ENCODE measurements at places on chromosomes 11 and 22. TPM values are rescaled to one million over a fixed set of nuclear protein-coding genes. Genes with fewer than 3 reads are reported as not detected.

GPHA2 gene
- 0.60 TPM for polyA plus RNA-seq

ROM1 gene
- 6.1 TPM for polyA plus RNA-seq

RAB3IL1 gene
- 9.5 TPM for polyA plus RNA-seq

LRRC4C gene
- 6.8 TPM for polyA plus RNA-seq

PARVG gene
- polyA plus RNA-seq = 3.4 TPM

BEST1 gene
- 6.5 TPM for polyA plus RNA-seq

ZP1 gene
- 0.11 TPM for polyA plus RNA-seq

PTGDR2 gene
- 0.24 TPM for polyA plus RNA-seq

MYBPC3 gene
- 0.06 TPM for polyA plus RNA-seq

ARCN1 gene
- 171 TPM for polyA plus RNA-seq

LMNTD2 gene
- polyA plus RNA-seq = 2.2 TPM

MS4A14 gene
- polyA plus RNA-seq = 0.30 TPM

MEI1 gene
- polyA plus RNA-seq = 3.0 TPM

APOL3 gene
- polyA plus RNA-seq = 49.0 TPM

PANX3 gene
- not detected for polyA plus RNA-seq

FAM83F gene
- polyA plus RNA-seq = 0.15 TPM

TRABD gene
- 16.0 TPM for polyA plus RNA-seq

CRYBB3 gene
- 0.38 TPM for polyA plus RNA-seq

CD248 gene
- 82.2 TPM for polyA plus RNA-seq

RAG2 gene
- 0.23 TPM for polyA plus RNA-seq

SNX32 gene
- 4.2 TPM for polyA plus RNA-seq

MS4A3 gene
- polyA plus RNA-seq = 2.3 TPM

ASCL3 gene
- 0.60 TPM for polyA plus RNA-seq

SLCO2B1 gene
- polyA plus RNA-seq = 27.5 TPM

CD6 gene
- polyA plus RNA-seq = 0.96 TPM

ROBO3 gene
- 41.5 TPM for polyA plus RNA-seq

C22orf15 gene
- 3.1 TPM for polyA plus RNA-seq

CHRM1 gene
- polyA plus RNA-seq = 0.48 TPM

KRTAP5-7 gene
- polyA plus RNA-seq = not detected

OR4C6 gene
- not detected for polyA plus RNA-seq

SCGB1D2 gene
- not detected for polyA plus RNA-seq

OR52I2 gene
- polyA plus RNA-seq = 0.03 TPM

PTH gene
- polyA plus RNA-seq = not detected

PATE4 gene
- not detected for polyA plus RNA-seq

OR4D5 gene
- polyA plus RNA-seq = not detected

ACR gene
- polyA plus RNA-seq = 0.56 TPM

IGSF9B gene
- polyA plus RNA-seq = 1.8 TPM

Data from left lung (tissue), 14 donors.